ENCODE measurements at places on chromosomes 3 and 15. TPM values are rescaled to one million over a fixed set of nuclear protein-coding genes. Genes with fewer than 3 reads are reported as not detected.

Gene PAK6
- 9.7 TPM for total RNA-seq

Gene KBTBD13
- 9.4 TPM for total RNA-seq

GRCh38 chr3:81790117-81790516 is 28.7 kb upstream of the GBE1 start:
- DNase-seq = no peak

Gene PLA2G4E
- total RNA-seq = not detected

Gene ZNF620
- 1.0 TPM for total RNA-seq

DNA sequence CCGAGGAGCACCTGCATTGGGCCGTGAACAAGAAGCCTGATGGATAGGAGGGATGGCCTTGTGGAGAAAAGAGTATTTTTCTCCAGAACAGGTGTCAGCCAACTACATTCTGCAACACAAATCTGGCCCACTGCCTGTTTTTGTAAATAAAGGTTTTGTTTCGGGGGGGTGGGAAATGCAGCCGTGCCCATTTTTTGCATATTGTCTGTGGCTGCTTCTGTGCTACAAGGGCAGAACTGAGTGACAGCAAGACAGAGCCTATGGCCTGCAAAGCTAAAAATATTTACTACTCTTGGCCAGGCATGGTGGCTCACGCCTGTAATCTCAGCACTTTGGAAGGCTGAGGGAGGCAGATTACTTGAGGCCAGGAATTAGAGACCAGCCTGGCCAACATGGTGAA is 95.9 kb upstream of the AKAP13 start:
- no peak for DNase-seq

GRCh38 chr3:32137870-32138269 is 31.4 kb downstream of the GPD1L start:
- no peak for DNase-seq

- DNase-seq = no peak
Measured at GRCh38 chr3:38616658-38617057, 32.8 kb downstream of the SCN5A start.

Gene CHRNA5
- 4.2 TPM for total RNA-seq
